ENCODE measurements at places on chromosomes 12 and 14.

- no peak for DNase-seq
Observed at GRCh38 chr12:47725091-47725772, at the start of gene ENDOU. ENDOU (minus strand) TSS chr12:47725490; CDS start chr12:47725413, 77 bp downstream.

DNA sequence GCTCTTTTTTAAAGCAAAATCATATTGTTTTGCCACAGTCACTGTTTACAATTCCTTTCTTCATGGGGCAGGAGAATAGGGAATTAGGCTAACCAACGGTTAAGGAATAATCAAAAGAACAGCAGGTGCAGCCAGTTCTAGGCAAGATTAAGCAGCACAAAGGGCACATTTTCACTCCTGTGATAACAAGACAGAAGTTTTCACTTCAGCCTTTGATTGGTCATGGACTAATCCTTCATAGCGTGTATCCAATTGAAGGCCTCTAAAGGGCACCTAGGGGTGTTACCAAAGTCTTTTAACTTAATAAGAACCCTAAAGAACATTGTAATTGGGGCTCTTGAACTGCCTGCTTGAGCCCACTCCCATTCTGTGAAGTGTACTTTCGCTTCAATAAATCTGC, 206.9 kb upstream of the AMIGO2 start:
- DNase-seq: no peak

DNA sequence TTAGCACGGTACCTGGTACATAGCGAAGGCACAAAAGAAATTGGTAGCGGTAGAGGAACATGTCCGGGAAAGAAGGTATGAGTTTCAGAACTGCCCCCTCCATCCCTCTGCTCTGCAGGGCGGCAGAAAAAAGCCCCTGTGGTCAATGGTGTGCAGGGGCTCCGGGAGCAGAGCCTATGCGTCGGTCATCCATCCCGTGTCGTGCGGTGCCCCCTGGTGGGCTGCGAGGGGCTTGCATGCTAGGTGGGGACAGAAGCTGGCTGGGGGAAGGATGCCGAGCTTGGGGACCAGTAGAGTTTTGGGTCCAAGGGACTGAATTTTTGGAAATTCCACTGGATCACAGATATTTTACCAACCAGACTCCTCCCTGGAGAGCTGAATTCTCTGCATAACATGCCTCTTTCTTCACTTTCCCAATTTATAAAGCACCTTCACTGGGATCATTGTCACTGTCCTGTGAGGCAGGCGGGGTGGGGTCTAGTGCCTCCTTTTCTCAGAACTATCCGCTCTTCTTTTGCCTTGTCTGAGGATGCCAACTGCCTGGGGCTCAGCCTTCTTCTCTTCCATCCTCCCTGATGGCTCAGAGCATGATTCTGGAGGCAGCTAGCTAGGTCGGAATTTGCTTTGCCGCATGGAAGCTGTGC, 148.7 kb downstream of the SMOC1 start:
- peak; percentile 56 for DNase-seq

- DNase-seq: no peak
Observed at GRCh38 chr14:53412819-53413675, 259.9 kb upstream of the DDHD1 start.

DNA sequence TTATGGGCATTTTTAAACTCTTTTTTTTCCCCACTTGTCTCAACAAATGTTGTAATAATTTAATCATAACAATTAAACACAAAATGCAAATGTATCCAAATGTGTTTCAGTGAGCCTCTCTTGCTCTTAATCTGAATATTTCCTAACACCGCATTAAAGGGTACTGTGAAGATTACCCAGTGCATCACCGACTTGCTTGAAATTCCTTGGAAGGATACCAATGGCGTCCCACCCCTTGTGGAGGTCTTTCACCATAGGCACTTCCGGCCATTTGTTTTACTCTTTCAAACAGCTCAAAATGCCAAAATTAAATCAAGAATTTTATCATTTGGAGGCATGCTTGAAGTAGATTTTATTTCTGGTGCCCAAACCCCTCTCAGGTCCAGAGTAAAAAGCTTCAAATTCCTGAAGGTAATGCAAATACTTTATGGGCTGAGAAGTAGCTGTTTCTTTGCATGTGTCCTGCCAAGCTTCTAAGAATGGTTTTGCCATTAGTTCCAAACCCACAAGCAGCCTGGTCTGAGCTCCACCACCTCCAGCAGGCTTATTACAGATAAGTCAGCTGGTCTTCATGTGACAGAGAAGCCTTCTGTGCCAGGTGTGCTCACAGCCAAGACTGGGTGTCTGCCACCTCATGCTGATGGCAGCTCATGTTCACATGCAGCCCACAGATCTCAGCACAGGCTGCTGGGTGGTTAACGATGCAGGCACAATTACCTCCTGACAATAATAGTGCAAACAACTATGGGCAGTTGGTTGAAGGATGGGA, 16.4 kb upstream of the NUDT4 start:
- no peak for DNase-seq

DNA sequence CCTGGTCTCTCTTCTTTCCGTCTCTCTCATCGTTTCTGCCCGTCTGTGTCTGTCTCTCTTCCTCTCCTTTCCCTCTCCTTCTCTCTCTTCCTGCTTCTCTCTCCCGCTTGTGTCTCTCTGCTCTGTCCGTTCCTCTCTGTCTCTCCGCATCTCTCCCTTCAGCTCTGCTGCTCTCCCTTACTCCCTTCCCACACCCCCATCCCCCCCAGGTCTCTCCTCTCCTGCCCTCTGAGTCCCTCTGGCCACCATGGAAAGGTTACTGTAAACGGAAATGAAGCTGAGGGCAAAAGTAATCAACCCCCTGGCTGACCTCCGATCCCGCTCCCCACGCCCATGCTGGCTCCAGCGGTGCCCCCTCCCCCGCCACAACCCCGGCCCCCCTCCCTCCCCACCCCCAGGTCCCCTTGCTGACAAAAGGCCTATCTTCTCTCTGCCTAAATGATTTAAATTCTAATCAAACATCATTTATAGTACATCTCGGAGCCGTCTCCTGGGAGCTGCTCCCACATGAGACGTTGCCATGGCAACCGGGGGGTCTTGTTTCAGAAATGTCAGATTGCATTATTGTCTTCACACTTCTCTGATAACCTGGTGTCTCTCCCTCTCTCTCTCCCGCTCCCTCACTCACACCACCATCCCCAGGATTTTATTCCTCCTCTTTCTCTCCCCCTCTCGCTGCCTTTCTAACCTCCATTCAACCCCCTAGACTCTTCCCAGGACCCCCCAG, 203.8 kb downstream of the RBM19 start:
- no peak for DNase-seq

- no peak for DNase-seq
Observed at GRCh38 chr12:94458877-94459727, 565 bp downstream of the CEP83 start.

DNA sequence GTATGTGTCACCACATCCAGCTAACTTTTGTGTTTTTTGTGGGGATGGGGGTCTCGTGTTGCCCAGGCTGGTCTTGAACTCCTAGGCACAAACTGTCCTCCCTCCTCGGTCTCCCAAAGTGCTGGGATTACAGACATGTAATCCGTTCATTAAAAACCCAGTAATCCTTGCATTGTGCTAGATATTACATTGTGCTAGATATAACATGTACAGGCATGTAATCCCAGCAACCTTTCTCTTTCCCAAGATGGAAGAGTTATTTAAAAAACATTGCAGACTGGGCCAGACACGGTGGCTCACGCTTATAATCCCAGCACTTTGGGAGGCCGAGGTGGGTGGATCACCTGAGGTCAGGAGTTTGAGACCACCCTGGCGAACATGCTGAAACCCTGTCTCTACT, 19.7 kb downstream of the ELK3 start:
- DNase-seq: no peak

GRCh38 chr14:91568626-91569025, 58.5 kb upstream of the PPP4R3A start:
- DNase-seq: no peak

GRCh38 chr14:71089971-71090370, 182.7 kb downstream of the PCNX1 start:
- DNase-seq: no peak

DNA sequence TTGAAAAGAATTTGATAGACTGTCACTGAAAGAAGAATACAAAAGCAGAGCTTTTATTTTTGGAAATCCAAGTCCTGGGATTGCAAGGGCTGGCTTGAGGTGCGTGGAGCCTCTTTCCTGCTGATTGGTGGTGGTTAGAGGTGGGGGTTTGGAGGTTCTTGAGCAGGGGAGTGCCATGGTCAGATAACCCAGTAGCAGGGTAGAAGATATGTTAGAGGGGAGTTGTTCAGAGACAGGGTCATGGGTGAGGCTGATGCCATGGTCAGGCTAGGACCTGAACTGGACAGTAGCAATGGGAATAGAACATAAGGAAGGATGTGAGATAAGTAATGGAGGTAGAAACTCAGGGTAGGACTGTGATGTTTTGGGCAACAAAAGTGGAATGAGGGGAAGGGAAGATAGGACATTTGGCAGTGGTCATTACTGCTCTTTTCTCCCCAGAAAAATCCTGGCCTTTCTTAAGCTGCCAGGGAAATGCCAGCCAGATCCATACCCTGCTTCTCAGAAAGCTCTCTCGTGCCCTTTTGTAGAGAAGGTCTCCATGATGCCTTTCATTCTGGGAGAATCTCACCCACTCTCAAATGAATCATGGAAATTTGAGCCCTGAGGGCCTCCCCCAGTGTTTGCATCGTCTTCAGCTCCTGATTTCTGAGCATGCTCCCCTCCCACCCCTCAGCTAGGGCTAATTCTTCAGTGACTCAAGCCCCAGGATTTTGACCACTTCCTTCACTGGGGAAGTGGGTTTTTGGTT, 9.5 kb downstream of the EMP1 start:
- DNase-seq: no peak

GRCh38 chr12:50365709-50366406, 30.6 kb downstream of the FAM186A start:
- DNase-seq: no peak

- DNase-seq: no peak
Observed at GRCh38 chr14:33510063-33510481, 440.8 kb downstream of the EGLN3 start.

DNA sequence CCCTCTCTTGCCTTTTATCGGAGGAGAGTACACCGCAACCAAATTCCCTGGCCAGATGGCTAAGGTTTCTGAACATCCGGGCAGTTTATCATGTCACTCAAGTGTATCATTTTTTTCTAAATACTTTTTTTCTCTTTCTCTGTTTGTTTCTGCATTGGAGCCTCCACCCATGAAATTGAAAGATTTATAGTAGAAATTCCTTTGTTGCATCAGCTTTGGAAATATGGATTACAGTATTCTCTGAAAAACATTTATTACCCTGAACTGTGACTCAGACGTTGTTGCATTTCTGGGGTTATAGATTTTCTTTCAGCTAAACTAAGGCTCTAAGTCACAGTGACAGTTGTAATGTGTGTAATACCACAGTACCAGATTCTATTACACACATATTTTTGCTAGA, 187.0 kb downstream of the SPTSSA start:
- no peak for DNase-seq

DNA sequence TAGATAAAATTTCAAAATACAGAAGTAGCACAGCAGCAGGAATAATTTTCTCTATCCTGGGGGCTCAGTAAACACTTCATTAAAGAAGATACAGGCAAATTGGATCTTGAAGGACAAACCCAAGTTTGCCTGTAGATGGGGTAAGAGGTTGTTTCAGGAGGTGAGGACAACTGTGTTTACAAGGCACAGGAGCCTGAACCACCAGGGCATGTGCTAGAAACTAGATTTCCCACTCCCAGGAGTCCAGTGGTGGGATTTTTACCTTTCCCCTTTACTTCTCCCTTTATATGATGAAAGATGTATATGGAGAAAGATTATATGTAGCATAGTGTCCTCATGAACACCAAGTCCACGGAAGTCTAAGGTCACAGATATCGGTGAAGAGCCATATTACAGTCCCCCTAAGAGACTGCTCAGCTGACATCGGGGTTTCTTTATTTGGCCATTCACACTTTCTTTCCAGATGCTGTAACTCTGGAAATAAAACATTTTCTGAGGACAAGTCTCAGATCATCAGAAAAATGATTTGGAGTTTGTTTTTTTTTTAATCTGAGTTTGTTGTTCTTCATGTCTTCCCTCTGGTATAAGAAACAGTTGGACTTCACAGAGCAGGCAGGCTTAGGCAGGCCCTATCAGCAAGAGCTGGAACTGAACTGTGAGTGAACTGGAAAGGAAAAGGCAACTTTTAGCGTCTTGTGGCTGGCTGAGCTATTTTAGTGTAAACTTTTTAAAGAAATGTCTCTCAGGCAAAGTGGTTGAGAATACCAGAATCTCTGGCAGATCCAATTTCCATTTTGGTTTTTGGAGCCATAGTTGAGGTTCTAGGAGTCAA, 8.0 kb upstream of the EVL start:
- DNase-seq: no peak

- no peak for DNase-seq
Observed at GRCh38 chr12:83065562-83065961, 378.9 kb downstream of the TMTC2 start.
